ENCODE measurements at places on chromosomes 6 and 20.
A peak's percentile ranks its signal among the peaks of the same experiment; 100 is the strongest.

- DNase-seq, result no peak
These were observed 32.1 kb downstream of the NHLRC1 start for GRCh38 chr6:18090349-18090786.

- DNase-seq, result peak; percentile 44
These were observed 20.9 kb downstream of the DEF6 start for GRCh38 chr6:35318196-35319171.

GRCh38 chr6:38178584-38178886, 359.0 kb downstream of the ZFAND3 start:
- no peak for DNase-seq

DNA sequence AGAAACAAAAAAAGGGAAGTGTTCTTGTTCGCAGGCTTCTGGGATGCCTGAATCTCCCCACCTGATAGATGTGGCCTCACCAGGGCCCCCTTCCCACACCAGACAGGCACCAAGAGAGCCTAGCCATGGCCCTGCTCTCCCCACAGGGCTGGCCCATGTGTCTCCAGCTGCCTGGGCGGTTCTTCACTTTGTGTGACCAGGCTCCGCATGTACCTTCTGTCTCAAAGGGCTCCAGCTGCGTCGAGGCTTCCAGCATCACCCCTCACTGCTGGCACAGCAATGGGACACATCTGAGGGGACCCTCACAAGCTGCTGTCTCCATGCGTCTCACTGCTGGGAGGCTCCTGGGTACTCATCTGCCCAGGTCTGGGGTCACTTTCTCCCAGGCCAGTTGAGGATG, 362.9 kb downstream of the ZFAND3 start:
- no peak for DNase-seq

GRCh38 chr20:23114018-23114417, 27.9 kb upstream of the CD93 start:
- DNase-seq, result no peak

DNA sequence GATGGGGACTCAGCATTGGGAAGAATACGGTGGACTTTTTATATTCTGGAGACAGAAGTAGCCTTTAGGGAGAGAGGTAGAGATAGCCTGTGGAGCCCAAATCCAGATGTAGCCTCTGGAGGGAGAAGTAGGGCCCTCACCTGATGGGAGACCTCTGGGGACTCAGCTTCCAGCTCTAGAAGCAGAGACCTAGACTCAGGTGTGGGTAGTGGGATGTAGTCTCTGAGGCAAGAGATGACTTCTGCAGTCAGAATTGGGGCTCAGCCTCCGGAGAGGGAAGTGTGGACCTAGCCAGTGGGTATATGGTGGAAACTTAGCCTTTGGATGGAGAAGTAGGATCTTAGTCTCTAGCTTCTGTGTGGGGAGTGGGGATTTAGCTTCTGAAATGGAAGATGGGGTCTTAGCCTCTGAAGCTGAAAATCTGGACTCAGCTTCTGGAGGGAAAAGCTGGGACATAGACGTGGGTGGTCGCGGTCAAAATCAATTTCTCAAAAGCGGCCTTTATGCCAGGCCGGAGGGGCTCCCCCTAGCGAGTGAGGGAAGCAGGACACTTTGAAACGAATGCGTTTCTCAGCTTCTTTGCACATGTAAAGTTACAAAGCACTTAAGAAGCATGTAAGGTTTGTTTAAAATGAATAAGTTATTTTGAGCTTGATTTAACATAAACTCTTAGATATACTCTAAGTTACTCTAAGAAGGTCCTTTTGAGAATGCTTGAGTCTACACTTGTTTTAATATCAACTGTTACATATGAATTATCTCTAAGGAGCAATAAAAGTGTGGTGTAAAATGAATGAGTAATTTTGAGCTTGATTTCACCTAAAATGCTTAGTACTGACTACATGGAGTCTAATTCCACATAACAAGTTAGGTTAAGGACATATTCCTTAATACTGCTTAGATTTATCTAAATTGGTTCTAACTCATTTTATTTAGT, 12.9 kb upstream of the ZNF343 start:
- DNase-seq, result no peak

GRCh38 chr6:112330071-112330878, 16.9 kb upstream of the RFPL4B start:
- DNase-seq, result peak; percentile 22

GRCh38 chr20:45347936-45348778, at the start of gene SDC4:
SDC4 (minus strand) TSS chr20:45348424; CDS start chr20:45348384, 40 bp downstream.
- DNase-seq, result no peak

- no peak for DNase-seq
These were observed 48.3 kb downstream of the CTNNBL1 start for GRCh38 chr20:37742131-37742530.

DNA sequence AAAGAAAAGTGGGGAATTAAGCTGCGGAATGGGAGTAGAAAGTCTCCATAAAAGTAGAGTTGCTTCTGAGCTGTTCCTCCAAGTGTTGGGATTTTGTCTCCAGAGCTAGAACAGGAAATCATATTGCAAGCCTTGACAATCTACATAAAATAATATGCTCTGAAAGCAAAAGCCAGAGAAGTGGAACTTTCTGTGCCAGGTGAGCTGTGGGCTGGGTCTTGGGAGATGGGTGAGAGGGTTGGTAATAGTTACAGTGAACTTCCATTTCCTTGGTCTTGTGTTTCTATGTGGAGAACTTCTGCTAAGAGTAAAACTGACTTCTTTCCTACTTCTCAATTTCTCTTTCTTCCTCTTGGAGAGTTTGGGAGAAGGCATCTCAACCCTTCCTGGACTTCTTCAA, 6.3 kb upstream of the HMGN4 start:
- DNase-seq, result no peak

- no peak for DNase-seq
These were observed 3.2 kb upstream of the PGC start for GRCh38 chr6:41750374-41750773.

DNA sequence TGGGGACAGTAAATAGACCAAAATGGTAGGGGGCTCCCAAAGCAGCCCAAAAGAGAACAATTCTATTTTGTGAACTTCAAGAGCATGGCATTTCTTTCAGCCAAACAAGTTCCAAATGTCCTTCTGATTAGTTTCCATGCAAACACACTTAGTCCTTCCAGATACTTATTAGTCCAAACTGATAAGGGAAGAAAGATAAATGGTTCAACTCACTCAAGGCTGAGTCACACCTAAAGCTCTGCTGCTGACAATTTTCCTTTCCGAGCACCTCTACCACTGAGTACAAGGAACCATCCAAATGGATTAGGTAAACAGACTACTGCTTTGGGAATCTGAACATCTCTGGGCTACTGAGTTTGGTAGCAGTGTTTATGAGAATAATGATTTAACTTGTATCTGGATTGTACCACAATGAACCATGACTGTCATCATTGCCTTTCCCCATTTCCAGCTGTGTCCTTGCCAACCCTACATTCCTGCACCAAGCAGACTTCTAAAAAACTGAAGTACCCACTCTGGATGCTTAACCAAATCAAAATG, 71.2 kb downstream of the TNFRSF21 start:
- no peak for DNase-seq

DNA sequence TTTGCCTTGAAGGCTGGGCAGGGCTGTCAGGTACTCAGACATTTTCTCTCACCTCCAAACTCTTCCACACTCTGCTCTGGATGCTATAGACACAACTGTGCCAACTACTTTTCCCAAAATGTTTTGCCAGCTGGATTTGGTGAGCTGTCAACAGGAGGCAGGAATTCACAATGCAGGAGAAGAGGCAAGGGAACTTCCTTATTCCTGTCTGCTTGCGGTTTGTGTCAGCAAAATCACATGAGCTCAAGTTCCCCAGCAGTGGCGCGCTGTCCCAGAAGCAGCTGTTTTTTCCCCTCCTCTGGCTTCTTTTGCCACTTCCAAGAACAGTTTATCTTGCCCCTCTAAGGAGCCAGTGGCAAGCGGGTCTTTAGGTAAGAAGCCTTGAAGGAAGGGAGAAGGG, 608.2 kb downstream of the PRKN start:
- peak; percentile 21 for DNase-seq

- no peak for DNase-seq
These were observed 72.3 kb upstream of the CCN2 start for GRCh38 chr6:132023490-132023889.

GRCh38 chr6:44138717-44139350, 11.5 kb downstream of the TMEM63B start:
- DNase-seq, result no peak

DNA sequence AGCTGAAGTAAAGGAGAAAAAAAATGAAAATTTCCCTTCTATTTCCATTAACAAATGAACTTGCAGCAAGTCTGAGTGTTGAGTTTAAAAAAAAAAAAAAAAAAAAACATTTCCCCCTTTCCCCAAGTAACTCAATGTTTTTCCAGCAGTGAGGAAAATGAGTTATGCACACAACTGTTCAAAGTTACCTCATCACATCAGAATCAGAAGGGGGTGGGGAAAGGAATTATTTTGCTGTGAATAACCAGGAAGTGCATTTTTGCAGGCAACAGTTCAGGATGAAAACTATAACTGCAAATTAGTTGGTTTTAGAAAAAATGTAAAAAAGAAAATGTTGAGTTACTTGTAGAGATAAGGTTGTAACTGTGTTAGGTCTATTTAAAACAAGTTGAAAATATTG, 568.9 kb upstream of the CITED2 start:
- DNase-seq, result peak; percentile 82

DNA sequence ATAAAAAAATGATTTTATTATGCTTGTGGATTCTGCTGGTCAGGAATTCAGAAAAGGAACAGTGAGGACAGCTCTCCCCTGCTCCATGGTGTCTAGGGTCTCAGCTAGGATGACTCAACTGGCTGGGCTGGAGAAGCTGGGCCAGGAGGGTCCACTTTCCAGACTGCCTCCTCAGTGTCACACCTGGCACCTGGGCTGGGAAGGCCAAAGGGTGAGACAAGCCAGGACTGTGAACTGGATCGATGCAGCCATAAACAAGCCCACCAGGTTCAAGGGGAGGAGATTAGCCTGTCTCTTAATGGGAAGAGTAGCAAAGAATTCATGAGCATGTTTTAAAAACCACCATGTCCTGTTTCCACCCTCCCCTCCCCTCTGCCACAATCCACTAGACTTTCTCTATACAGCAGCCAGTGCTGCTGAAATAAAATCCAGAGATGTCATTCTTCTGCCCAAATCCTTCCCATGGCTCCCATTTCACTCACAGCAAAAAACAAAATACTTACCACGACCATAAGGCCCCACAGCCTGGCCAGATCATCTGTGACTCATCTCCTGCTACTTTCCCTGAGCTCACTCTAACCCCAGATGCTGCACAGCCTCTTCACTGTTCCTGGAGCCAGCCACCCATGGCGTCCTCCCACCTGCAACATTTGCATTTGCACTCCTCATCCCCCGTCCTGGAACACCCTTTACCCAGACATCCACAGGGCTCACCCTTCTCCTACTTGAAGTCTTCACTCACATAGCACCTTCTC, 13.8 kb downstream of the SPTLC3 start:
- peak; percentile 73 for DNase-seq

DNA sequence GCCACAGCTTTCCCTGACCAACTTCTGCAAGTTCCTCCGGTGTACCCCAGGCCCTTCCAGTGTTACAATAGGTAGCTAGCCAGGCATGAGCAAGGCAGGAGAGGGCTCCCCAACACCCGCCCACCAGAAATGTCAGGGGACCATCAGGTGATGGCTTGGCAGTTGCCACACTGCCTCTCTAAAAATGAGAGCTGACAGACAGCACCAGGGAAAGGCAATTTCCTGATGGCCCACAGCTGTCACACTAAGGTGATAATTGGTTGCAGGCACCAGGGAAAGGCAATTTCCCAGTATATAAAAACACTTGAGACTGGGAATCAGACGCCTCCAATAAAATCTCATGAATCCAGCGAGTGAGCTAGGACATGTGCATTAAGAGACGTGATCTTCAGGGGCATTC, 49.9 kb downstream of the PXDC1 start:
- DNase-seq, result no peak

DNA sequence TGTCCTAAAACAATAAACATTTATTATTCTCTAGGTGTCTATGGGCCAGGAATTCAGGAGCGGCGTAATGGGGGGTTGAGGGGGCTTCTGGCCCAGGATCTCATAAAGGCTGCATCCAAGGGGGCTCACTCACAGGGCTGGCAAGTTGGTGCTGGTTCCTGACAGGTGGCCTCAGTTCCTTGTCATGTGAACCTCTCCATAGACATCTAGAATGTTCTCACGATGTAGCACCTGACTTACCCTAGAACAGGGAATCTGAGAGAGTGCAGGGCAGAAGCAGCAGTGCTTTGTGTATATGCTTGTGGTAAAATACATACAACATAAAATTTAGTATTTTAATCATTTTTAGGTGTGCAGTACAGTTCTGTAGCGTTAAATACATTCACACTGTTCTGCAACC, 57.1 kb downstream of the PHF20 start:
- no peak for DNase-seq

- no peak for DNase-seq
These were observed 9.8 kb downstream of the FAM83D start for GRCh38 chr20:38935967-38936407.

- no peak for DNase-seq
These were observed 50.3 kb downstream of the DEK start for GRCh38 chr6:18214003-18214402.
